ENCODE measurements at places on chromosomes 7 and 10.

- DNase-seq: no peak
These were observed 5.5 kb upstream of the GNAT3 start for GRCh38 chr7:80517282-80517747.

DNA sequence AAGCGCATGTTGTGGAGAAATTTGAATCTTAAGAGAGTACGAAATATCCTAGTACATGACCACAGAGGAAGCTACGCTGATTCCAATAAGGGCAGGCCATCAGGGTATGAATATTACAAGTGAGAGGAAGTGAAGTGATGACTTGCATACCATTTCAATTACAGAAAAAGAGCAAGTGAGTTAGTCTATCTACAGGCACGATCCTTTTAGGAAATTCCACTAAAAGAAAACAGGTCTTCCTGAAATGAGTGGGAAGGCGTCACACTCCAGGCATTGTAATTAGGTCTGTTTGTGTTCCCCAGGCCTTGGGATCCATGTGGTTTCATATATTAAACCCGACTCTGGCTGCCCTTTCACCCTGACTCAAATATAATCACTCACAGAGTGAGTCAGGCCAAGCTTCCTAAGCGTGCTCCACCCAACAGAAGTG is 152.5 kb downstream of the SEMA3A start:
- peak; percentile 94 for DNase-seq

DNA sequence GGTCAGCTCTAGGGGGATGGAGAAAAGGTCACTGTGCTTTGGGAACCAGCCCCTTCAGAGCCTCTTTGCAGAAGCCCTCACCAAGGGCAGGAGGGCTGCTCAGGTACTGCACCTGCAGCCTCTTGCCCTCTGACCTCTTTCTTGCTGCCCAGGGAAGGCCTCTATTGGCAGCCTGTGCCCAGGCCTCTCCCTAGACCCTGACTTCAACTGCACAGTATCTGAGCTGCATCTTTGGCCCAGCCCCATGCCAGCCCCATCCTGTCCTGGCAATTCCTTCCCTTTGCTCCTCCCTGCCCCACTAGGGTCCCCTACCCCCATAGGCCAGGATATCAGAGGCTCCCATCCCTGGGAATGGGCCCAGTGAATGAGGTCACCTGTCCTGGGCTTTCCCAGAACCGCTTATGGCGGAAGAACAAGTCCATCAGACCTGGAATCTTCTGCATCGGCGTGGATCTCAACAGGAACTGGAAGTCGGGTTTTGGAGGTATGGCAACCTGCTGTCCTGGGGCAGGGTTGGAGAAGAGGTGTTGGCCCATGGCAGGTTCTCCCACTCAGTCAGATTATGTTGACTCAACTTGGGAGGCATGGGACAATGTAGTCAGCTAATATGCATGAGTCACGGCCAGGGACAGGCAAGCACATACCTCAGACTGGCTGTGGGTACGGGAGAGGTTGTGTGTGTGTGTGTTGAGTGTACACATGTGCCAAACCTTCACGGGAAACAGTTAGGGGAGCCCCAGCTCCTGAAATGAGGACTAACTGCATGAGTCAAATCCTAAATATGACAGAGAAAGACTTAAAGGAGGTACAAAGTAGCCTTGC is 17.1 kb upstream of the CPA1 start:
- peak; percentile 72 for DNase-seq

- no peak for DNase-seq
These were observed 49.4 kb downstream of the BUB3 start for GRCh38 chr10:123203393-123204126.

GRCh38 chr7:122018032-122018431 is 126.0 kb downstream of the AASS start:
- DNase-seq: no peak

DNA sequence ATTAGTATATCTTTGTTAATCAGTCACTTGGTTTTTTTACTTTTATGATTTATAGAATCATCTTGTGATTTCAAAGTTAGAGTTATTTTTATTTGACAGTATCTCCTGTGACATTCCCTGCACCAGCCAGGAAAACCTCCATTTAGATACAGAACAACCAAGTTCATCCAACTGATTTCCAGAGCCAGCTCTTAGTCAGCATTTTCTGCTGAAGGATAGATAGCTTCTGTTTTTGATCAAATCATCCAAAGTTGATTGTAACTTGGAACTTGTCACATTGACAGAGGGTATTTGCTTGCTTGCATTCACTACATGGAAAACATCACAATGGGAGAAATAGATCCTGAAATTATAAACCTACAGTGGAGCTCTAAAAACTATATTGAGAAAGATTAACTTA is 122.6 kb downstream of the PON1 start:
- DNase-seq: no peak

- no peak for DNase-seq
These were observed 56.9 kb upstream of the PPP1R3C start for GRCh38 chr10:91689731-91690168.

GRCh38 chr10:24249829-24250415 is 41.0 kb downstream of the KIAA1217 start:
- DNase-seq: no peak

- DNase-seq: no peak
These were observed 496.6 kb downstream of the AUTS2 start for GRCh38 chr7:70094831-70095230.

DNA sequence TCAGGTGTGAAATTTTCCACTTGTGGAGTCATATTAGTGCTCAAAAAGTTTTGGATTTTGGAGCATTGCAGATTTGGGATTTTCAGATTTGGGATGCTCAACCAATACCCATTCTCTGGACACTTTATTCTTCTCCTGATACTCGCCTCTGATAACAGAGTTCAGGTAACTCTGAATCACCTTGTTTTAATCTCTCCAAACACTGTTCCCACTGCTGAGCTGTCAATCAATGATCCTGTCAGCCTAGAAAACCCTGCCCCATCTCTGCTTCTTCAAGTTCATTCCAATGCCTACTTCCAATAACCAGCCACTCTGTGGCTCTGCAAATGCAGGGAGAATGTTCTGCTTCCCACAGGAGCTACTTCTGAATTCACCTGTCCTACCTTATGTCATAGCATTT is 21.8 kb downstream of the SGMS1 start:
- no peak for DNase-seq

- DNase-seq: no peak
These were observed 7.6 kb upstream of the ADO start for GRCh38 chr10:62796896-62797295.

- DNase-seq: no peak
These were observed 146.0 kb upstream of the ADO start for GRCh38 chr10:62658516-62658915.

DNA sequence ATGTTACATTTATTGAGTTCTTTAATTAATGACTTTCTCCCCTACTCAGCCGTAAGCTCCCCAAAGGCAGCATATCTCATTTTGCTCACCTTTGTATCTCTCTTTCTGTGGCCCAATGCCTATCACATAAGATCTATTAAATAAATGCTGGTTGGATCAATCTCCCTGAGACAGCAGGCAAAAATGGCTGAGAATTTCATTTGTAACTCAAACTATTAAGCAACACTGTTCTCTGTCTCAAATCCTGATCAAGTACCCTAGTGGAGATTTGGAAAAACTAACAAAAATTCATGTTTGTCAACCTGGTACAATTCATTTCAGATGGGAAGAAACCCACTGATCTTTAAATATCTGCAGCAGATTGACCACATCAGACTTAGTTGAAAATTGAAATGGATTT is 127.4 kb downstream of the ZFAND4 start:
- no peak for DNase-seq

DNA sequence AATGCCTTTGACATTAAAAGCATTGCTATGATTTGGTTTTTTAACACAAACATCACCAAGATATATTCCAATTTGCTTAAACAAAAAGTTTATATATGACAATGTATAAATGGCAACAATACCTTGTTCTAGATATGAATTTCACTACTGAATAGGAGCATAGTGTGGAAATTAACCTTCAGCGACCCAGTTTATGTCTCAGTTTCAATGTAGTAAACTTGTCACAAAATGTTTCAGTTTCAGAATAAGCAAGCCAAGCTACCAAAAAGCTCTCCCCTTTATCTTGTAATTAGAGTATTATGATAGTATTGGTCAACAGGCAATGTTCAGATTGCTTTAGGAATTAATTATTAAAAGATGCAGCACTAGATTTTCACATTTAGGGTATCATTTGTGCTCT is 99.6 kb upstream of the PCDH15 start:
- DNase-seq: no peak

- DNase-seq: peak; percentile 70
These were observed 492 bp downstream of the COG5 start for GRCh38 chr7:107563081-107563774.

DNA sequence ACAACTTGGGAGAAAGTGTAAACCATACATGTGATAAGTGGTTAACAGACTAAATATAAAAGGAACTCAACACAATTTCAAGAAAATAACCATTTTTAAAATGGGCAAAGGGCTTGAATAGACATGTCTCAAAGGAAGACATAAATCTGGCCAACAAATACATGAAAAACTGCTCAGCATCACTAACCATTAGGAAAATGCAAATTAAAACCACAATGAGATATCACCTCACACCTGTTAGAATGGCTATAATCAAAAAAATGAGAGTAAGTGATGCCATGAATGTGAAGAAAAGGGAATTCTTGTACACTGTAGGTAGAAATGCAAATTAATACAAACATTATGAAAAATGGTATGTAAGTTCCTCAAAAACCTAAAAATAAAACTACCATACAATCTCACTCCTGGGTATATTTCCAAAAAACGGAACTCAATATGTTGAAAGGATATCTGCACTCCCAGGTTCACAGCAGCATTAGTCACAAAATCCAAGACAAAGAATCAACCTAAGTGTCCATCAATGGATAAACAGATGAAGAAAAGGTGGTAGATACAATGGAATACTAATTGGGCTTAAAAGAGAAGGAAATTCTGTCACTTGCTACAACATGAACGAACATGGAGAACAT is 5.6 kb downstream of the SNX13 start:
- no peak for DNase-seq

DNA sequence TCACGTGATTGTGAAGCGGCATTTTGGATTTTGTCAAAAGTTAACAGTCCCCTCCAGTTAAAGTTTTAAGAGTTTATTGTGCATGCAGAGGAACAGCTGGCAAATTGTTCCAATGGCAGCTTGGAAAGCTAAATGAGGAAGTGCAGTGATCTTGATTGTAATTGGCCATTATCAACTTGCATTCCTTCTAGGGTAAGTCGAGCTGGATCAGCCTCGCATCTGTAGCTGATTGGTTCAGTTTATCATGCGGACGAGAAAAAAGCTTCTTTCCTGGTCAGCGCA is 566 bp downstream of the ZNF789 start:
- peak; percentile 56 for DNase-seq

GRCh38 chr7:34104992-34105391 is 199.7 kb downstream of the BMPER start:
- DNase-seq: no peak

DNA sequence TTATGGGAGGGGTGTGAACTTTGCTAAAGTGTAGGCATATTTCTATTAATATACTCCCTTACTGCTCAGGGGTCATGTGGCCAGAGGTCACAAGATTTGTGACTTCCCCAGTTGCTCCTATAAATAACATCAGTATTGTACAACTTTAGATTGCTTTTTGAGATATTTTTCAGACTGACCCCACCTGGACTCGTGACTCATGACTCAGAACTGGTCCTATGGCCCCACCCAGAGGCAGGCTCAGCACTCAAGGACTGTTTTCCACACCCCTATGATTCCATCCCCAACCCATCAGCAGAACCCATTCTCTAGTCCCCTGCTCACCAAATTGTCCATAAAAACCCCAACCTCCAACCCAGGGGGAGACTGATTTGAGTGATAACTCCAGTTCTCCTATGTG is 2.7 kb upstream of the CUL2 start:
- no peak for DNase-seq

- no peak for DNase-seq
These were observed 896.1 kb downstream of the CNTNAP2 start for GRCh38 chr7:147012666-147013065.

DNA sequence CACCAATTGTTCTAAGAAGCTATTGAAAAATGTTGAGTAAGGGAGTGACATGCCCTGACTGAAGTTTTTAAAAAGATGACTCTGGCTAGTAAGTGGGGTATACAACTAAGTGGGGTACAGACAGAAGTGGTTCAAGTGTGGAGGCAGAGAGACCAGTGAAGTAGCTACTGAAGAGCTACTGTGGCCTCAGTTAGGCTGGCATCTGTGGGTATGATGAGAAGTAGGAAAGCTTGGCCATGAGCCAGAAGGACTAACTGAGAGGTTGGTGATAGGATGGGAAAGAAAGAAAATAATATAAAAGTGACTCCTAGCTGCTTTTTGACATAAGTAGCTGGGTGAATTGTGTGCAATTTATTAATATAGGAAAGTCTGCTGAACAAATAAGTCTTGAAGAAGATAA is 176.6 kb downstream of the SEMA3D start:
- no peak for DNase-seq

DNA sequence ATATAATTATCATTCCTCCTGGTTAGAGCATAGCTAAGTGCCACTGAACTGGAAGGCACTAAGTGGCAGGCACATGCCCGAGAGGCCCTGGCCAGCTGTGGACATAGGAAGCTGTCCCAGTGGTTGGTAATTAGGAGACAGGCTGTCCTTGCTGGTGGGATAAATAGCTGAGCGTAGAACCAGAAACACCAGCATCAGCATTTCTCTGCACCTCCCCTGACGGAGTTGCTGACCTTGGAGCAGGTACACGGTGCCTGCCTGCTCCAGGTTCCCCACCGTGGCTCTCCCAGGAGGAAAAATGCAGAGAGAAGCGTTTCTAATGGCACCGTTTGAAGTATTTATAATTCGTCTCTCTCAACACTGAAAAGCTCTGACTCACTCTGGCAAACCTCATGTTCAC is 5.6 kb upstream of the ABLIM1 start:
- no peak for DNase-seq

GRCh38 chr7:123548406-123548805 is 9.2 kb downstream of the NDUFA5 start:
- DNase-seq: no peak

GRCh38 chr7:134062460-134062859 is 64.7 kb upstream of the LRGUK start:
- no peak for DNase-seq

GRCh38 chr10:62076891-62077290 is 175.4 kb downstream of the ARID5B start:
- no peak for DNase-seq

- DNase-seq: no peak
These were observed 163.5 kb upstream of the NEBL start for GRCh38 chr10:21060626-21061025.

GRCh38 chr10:29517352-29517923 is 117.3 kb downstream of the SVIL start:
- peak; percentile 56 for DNase-seq

GRCh38 chr7:12552876-12553275 is 17.6 kb upstream of the SCIN start:
- DNase-seq: no peak
